Right renal pelvis (tissue), 4 donors: ENCODE measurements at places on chromosomes 6 and 20. TPM values are rescaled to one million over a fixed set of nuclear protein-coding genes. Genes with fewer than 3 reads are reported as not detected.

- peak; percentile 96 for DNase-seq
Measured at GRCh38 chr6:31901953-31902643, at the start of gene ZBTB12. Gene ZBTB12 (minus strand): TSS chr6:31902086. CDS start chr6:31901305, 781 bp downstream.

GRCh38 chr6:90080876-90081481 lies 186.7 kb downstream of the GJA10 start:
- DNase-seq = no peak

NOL7 gene
- polyA plus RNA-seq = 91.7 TPM

DNA sequence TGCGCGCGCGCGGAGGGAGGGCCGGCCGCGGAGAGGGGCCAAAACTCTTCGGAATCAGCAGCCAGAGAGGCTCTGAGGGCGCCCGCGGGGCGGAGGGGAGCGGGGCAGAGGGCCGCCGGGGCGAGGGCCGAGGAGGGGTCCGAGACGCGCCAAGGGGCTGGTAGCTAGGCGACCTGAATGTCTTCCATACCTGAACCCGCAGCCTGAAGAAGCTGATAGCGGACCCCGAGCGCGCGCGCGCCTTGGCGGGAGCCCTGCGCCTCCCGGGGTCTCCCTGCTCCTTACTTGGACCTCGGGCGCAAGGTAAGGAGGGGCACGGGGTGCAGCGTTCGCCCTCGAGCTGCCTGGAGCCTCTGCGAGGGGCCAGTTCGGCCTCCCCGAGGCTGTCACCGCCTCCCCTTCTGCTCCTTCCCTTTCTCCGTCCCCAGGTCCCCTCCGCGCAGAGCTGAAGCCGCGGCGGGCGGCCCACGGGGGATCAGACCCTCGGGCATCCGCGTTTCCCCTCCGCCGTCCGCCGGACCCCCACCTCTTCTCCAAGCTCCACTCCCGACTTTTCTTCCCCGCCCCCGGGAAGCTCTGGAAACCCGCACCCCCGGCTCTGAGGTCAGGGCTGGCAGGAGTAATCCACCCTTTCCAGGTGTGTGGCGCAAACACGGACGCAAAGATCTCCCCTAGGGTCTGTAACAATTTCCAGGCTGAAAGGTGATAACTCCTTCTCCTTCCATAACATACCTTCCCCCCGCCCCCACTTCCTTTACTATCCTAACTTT lies 13.1 kb upstream of the DEK start:
- no peak for DNase-seq

DNA sequence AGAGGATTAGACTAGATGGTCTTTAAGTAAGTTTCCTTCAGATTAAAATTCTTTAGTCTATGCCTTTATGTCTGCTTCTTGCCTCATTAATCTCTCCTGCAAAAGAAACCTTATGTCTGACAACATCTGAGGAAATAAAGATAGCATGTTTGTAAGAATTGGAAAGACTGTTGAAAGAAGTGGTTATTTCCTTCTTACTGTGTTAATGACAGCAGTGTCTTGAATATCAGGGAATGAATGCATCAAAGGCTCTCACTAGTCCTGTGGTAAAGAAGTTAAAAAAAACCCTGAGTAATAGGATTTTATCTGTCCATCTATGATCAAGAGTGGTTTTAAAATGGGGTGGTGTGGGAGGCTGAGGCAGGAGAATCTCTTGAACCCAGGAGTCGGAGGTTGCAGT lies 302.0 kb downstream of the PRL start:
- no peak for DNase-seq

DNA sequence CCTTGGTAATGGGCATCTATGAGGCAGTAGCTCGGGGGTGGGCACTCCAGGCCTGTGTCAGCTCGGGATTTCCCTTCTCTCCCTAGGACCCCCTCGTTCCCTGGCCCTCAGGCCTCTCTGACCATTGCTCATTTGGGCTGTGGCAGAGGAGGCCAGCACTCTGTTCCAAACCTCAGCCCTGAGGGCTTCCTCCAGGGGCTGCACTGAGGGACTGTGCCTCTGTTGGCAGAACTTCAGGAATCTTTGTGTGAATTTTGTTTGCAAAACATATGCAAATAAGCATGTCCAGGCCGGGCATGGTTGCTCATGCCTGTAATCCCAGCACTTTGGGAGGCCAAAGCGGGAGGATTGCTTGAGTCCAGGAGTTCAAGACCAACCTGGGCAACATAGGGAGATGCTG lies 11.0 kb downstream of the PACSIN1 start:
- DNase-seq = no peak

DNA sequence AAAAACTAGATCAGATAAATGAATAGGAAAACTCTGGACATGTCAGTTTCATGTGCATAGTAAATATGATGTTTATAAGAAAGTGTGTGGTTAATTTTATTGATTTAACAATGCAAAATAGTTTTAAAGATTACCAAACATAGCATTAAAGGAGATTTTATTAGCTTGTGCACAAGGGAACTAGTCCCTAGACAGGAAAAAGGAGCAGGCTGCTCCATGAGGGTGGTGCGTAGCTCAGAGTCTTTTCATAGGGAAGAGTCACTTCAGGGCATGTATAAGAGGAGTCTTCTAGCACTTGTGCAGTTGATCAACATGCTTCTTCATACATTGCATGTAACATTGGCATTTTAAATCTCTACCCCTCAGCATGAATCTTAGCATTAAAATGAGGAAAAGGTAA lies 835.8 kb downstream of the GRIK2 start:
- DNase-seq = no peak

C20orf141 gene
- not detected for polyA plus RNA-seq

OR2B6 gene
- not detected for polyA plus RNA-seq

GRCh38 chr6:140893432-140893831 lies 1239.3 kb upstream of the GJE1 start:
- DNase-seq = no peak

MUC22 gene
- not detected for polyA plus RNA-seq

C20orf204 gene
- polyA plus RNA-seq = 0.73 TPM

WFDC2 gene
- 171 TPM for polyA plus RNA-seq

CST9L gene
- not detected for polyA plus RNA-seq

GRCh38 chr6:90387383-90387775 lies 90.7 kb upstream of the BACH2 start:
- DNase-seq = no peak

AURKA gene
- 16.9 TPM for polyA plus RNA-seq

DNA sequence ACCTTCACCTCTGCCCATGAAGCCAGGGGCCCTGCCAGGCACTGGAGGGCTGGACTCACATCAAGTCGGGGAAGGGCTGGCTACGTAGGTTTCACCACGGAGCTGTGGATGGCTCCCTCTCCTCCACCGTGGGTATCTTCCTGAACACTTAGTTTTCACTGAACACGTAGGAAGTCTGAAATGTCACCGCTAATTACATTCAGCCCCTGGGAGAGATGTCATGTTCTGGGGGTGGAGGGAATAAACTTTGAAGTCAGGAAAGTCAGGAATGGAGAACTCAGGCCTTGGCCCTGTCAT lies 6.5 kb downstream of the LHFPL5 start:
- DNase-seq = no peak

TBX18 gene
- 10.3 TPM for polyA plus RNA-seq

DNA sequence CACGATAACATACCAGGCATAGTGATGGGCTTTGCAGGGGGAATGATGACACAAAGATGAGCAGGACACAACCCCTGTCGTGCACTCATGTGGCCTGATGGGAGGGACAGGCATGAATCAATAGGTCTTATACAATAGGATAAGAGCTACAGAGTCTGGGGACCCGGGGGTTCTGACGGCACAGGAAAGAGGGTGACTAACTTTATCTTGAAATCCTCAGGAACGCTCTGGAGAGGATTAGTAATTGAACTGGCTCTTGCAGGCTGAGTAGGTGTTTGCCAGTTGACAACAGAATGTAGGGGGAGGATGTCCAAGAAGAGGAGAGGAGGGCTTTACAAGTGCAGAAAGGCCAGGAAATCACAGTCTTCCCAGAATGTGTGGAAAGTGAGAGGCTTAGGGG lies 219.9 kb upstream of the ECI2 start:
- DNase-seq = no peak

DNA sequence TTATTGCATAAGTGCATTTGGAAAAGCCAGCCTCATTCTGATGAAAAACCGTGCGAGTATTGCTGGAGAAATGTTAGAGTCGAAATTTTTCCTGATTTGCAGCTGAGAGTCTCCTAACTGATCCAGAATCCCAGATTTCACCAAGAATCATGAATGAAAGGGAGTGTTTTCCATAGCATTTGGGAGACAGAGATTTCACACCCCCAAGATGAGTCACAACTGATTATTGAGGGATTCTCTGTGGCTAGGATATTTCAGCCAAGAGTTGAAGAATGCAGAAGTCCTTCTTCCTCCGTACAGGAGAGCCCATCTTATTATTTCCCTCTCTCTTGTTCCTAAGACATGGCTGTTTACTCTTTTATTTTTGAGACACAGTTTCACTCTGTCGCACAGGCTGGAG lies 82.2 kb upstream of the SALL4 start:
- DNase-seq = no peak

DNA sequence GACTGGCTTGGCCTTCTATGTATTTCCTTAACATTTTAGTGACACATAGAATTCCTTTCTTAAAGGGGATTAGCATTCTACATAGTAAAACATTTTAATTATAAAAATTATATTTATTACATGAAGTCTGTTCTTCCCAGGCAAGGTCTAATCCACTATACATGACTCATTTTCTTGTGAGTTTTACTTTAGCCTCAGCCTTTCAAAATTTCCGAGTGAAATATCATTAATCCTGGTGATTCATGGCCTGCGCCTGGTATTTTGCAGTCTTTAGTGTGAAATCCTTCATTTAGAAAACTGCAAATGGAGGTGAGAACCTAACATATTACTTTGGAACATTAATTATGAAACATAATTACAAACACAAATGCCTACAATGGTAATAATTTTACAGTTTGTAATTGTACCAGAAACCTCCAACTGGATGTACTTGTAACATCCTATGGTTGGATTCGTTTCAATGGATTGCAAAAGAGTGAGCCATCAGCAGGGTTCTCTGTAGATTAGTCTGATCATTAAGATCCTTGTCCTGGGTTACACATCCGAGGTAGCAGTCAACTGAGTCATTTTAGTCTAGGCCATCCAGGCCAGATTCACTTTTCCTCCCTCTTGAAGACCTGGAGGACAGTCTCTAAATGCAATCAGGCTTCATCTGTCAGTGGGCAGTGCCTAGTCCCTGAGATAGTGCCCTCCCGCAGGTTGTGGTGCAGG lies 272.0 kb downstream of the PACRG start:
- DNase-seq = no peak

DNA sequence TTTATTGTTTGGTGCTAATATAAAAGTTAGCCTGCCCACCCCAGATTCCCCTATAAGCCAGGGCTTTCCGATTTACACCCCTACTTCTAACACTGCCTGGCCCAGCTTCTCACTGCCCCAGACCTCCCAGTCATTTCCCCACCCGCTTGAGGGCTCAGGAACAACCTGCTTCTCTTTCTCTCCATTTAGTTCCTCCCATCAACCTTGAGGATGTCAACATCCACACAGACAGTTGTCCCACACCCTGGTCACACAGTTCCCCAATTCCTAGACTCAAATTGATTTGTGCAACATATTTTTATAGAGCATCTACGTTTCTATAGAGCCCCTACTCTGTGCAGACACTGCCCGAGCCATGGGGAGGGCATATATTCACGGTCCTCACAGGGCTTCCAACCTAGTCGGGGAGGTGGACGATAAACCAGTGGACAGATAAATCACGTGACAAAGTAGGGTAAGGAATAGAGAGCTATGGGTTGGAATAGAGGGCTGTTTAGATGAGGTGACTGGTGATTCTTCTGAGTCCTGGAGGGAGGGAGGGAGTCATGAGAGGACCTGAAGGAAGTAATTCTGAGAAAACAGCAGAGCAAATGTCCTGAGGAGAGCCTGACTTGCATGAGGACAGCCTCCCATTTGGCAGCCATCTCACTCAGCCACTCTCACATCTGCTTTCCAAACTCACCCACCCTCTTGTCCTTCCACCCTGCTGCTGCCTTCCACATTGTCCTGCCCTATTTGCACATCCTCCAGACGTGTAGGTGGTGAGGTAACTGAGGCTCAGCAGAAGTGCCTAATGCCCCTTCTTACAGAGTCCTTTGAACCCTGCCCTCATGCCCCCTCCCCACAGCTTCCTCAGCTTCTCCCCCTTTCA lies 6.3 kb downstream of the GABRR2 start:
- no peak for DNase-seq

C20orf144 gene
- polyA plus RNA-seq = 0.26 TPM

DNA sequence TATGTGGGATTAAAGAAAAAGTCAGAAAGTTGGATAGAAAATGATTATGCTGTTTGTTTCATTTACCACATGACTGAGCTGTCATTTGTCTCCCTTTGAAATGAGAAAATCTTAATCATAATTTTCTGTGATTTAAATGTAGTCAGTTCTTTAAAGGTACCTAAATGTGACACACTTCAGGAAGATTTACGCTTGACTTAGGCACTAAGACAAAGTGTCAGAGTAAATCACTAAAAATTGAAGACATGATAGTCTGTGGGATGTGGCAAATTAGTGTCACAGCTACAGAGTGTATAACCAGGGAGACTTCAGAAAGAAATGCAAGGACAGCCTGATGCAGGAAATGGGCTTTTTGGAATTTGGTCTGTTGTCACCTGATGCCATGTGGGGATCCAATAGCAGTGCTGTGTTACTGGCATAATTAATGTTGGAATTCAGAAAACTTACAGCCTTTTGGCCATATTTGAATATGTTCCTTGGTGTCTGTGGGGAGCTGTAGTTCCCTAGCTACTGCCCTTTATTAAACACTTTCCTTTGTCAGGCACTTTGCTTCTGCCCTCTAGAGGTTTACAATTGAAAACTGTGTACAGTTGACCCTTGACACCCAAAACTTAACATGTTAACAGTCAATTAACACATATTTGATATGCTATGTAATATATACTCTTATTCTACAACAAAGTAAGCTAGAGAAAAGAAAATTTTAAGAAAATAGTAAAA lies 493.8 kb downstream of the UTRN start:
- no peak for DNase-seq

DNA sequence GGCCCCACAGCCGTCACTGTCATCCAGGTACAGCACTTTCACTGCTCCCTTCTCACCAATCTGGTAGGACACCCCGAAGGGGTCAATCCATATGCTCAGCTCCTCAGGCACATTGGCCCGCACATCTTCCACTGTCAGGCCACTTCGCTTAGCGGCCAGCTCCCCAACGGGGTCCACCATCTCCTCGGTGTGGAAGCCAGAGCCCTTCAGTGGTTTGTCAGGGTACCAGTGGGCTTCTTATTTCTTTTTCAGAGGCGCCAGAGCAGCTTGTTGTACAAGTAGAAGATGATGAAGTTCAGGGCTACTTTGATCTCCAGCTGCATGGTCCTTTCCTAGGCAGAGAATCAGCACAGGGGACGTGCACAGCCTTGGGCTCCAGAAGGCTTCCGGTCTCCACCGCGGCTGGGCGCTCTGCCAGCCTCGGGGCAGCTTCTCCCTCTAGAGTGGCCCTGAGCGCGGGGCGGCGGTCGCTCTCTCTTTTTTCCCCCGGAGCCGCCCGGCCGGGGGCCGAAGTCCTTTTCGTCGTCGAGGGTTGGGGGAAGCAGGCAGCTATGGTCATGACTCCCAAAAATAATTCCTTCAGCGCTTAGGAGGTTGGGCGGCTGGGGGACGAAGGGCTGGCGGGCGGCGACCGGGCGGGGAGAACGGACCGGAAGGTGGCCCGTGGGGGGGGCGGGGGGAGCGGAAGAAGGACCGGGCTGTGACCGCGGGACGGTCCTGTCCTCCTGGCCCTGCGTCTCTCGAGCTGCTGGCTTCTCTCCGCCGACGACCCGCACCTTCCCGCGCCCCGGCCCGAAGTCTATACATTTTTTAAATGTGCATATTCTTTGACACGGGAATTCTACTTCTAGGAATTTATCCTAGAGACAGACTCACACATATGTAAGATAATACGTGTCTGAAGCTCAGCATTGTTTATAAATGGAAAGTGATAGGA lies 6.5 kb upstream of the ZSCAN9 start:
- DNase-seq = no peak

- peak; percentile 35 for DNase-seq
Measured at GRCh38 chr6:112501705-112502104, 154.6 kb downstream of the RFPL4B start.

GRCh38 chr6:38403548-38403947 lies 236.2 kb downstream of the BTBD9 start:
- DNase-seq = no peak
